ENCODE measurements at places on chromosomes 5 and 9. TPM values are rescaled to one million over a fixed set of nuclear protein-coding genes. Genes with fewer than 3 reads are reported as not detected.

Gene TRIM7
- total RNA-seq = 0.87 TPM

Gene KLHL3
- 35.0 TPM for total RNA-seq

Gene PCDHGA10
- total RNA-seq = 11.7 TPM

Gene ARSI
- total RNA-seq = 0.79 TPM

Gene CDX1
- 3.4 TPM for total RNA-seq

Gene ANGPTL2
- total RNA-seq = 2.4 TPM

DNA sequence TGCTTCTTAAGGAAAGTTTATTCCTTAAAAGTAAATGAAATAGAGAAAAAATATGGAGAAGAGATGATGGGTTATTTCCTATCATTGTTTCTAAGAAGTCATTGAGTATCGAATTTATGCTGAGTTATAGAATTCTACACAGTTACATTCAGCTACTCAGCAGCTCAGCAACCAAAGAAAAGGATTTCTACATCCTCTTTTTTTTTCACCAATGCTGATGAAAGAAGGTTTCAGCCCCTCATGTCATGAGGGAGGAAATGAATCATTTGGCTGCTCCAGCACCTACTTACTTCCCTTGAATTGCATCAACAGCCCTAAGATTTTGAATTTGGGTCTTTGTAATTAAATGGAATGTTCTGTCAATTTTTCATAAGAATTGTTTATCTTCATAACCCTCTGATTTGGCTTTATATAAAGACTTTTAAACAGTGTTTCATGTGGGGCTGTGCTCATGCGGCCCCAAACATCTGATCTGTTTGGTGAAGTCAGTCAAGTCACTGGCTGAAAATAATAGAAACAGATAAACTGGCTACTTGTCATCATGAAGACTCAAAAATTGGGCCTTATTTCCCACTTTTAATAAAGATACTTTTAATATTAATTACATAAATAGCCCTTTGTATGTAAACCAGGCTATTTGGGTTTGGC, 18.5 kb upstream of the SNX2 start:
- no peak overlapping the region for H3K27ac ChIP-seq
- no peaks in the 10 kb centered on the region for H3K4me1 ChIP-seq
- H3K4me3 ChIP-seq = no peak overlapping the region
- no peak for DNase-seq
- H3K27me3 ChIP-seq = no peaks in the 10 kb centered on the region
- H3K36me3 ChIP-seq = no peaks in the 10 kb centered on the region

- H3K27ac ChIP-seq = no peak overlapping the region
- DNase-seq = no peak
- H3K4me1 ChIP-seq = no peaks in the 10 kb centered on the region
- no peak overlapping the region for H3K4me3 ChIP-seq
These were observed 11.9 kb upstream of the GARNL3 start for GRCh38 chr9:127252410-127253318.

DNA sequence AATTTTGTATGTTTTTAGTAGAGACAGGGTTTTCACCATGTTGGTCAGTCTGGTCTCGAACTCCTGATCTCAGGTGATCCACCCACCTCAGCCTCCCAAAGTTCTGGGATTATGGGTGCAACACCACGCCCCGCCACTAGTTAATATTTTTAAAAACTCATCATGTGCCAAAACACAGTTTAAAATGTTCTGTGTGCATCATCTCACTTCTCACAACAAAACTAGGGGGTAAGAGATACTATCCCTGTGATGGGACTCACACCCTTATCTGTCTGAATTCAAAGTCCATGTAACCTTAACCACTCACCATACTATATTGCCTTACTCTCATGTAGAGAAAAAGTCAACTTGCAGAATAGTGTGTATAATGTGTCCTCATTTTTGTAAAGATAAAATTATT, 2.6 kb downstream of the PKD2L2 start:
- H3K27me3 ChIP-seq = no peaks in the 10 kb centered on the region
- H3K4me3 ChIP-seq = no peak overlapping the region
- H3K4me1 ChIP-seq = peaks cover 7% of the 10 kb centered on the region
- no peak for DNase-seq
- H3K27ac ChIP-seq = no peak overlapping the region

DNA sequence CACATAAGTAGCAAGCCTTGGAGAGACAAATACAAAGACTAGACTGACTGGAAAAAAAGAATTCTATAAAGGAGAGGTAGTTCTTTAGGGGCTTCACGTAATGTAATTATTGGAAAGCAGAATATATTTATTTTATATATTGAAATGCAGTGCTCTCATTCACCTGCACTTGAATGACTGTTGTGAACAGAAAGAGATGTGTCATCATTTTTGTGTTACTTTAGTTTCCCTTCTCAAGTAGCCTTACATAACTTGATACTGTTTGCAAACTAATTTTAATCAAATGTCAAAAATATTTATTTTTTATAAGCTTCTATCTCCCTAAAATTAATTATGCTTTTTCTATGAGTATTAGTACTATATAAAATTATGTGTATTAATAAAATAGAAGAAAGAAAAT, 691.1 kb upstream of the FTMT start:
- H3K4me1 ChIP-seq = no peaks in the 10 kb centered on the region
- no peak overlapping the region for H3K4me3 ChIP-seq
- H3K27ac ChIP-seq = no peak overlapping the region

- no peak overlapping the region for H3K4me3 ChIP-seq
- H3K4me1 ChIP-seq = no peaks in the 10 kb centered on the region
These were observed 234.5 kb downstream of the PAPPA start for GRCh38 chr9:116387934-116388698.

DNA sequence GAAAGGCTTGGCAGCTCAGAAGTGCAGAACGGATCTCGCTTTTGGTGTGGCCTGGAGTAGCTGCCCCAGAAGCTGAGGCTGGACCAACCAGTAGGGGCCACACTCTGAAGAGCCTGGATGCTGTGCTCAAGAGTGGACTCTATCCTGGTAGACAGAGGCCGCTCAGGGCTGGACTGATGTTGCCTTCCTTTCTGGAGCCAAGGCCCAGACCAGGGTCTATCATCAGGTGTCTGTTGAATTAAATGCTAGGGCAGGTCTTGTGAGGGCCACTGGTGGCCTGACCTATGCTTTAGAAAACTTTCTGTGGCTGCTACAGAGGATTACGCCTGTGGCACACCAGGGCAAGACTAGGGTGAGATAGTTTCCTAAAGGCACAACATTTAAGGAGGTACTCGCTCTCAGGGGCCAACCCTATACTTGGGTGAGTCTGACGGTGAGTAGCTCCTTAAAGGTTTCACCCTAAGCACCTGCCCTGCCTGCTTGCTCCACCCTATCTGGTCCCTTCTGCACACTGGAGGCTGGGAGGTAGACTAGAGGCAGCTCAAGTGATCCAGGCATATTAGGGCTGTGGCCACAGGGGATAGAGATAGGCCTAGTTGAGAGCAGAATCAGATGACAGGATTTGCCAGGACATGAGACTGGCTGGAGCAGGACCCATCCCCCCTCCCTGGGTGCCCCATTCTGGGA, 9.8 kb upstream of the IRF1 start:
- DNase-seq = no peak
- H3K27me3 ChIP-seq = no peaks in the 10 kb centered on the region
- H3K4me1 ChIP-seq = peaks cover 4% of the 10 kb centered on the region
- no peaks in the 10 kb centered on the region for H3K36me3 ChIP-seq

DNA sequence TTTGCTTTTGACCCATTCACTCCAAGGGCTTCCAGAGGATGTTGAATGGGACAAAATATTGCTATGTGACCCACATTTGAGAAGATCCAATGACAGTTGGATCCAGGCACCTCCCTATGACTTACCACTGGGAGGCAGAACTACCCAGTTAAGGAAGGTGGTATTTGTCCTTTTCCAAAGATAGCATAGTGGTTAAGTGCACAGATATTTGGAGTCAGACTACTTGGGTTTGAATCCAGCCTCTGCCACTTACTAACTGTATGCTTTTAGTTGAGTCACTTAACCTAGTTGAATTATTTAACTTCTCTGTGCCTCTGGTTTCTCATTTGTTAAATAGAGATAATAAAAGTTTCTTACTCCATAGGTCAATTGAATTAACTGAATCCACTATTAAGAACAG, 74.5 kb upstream of the PALM2AKAP2 start:
- H3K36me3 ChIP-seq = no peaks in the 10 kb centered on the region
- H3K27ac ChIP-seq = no peak overlapping the region
- no peak overlapping the region for H3K4me3 ChIP-seq

GRCh38 chr9:27340285-27340674, 43.3 kb upstream of the EQTN start:
- H3K27ac ChIP-seq = peak overlapping the region; percentile 43
- peaks cover 50% of the 10 kb centered on the region for H3K4me1 ChIP-seq
- no peaks in the 10 kb centered on the region for H3K36me3 ChIP-seq

GRCh38 chr5:155368490-155368889, 354.9 kb downstream of the KIF4B start:
- no peaks in the 10 kb centered on the region for H3K4me1 ChIP-seq
- no peak for DNase-seq
- H3K27me3 ChIP-seq = no peaks in the 10 kb centered on the region
- H3K4me3 ChIP-seq = no peak overlapping the region
- H3K27ac ChIP-seq = no peak overlapping the region
- H3K36me3 ChIP-seq = no peaks in the 10 kb centered on the region

DNA sequence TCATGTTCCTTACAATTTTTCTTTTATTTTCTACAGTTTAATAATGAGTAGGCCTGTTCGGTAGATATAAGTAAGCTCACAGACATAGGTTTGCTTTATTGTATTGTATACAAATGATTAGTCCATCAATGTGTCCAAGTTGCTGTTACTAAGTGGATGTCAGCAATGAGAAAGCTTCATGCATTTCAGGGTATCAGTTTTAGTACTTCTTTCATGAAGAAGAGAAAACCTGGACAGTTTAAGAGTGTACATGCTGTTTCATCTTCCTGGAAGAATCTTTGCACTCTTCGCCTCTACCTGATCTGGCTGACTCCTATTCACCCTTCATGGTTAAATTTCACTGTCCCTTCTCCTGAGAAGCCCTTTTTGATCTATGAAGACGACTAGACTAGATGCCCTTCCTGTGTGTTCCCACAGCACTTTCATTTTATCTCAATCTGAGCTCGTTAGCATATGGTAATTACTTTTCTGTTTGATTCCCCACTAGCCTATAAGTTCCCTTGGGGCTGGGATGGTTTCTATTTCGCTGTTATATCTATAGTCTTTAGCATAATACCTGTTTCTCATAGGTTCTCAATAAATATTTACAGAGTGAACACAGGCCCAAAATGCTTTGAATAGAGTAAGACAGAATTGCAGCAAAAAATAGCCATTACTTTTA, 70.7 kb downstream of the CETN3 start:
- H3K36me3 ChIP-seq = no peaks in the 10 kb centered on the region
- H3K4me3 ChIP-seq = no peak overlapping the region
- H3K27ac ChIP-seq = no peak overlapping the region

DNA sequence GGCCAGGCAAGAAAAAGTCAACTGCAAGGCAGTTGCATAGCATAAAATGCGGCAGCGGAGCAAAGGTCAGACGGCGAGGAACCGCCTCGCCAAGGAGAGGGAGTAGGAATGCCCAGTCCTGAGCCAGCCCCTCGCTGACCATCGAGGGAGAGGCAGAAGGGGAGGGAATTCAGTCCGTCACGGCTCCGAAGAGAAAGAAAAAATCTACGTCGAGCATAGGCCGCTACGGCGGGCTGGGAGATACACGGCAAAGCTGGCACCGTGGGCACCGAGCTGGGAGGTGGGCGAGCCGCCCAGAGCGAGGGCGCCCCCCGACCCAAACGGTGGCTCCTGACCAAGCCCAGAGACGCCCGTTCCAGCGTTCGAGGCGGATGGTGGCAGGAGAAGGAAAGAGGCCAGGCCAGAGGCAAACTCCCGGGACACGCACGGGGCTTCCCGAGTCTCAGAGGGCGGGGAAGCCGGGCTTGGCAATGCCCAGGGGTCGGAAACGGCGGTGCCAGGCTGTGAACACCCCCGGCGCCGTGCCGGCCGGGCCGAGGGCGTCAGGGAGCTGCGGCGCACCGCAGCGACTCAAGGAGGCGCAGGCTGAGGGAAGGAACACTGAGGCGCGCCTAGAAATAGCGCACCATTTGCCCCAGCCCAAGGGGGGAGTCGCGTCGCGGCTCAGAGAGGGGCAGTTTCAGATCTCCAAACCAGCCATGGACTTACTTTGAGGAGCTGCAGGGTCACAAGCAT, 518 bp downstream of the SPRY4 start:
- H3K27me3 ChIP-seq = no peaks in the 10 kb centered on the region
- H3K27ac ChIP-seq = peak overlapping the region; percentile 74
- H3K4me3 ChIP-seq = peak overlapping the region; percentile 51
- peaks cover 16% of the 10 kb centered on the region for H3K4me1 ChIP-seq

DNA sequence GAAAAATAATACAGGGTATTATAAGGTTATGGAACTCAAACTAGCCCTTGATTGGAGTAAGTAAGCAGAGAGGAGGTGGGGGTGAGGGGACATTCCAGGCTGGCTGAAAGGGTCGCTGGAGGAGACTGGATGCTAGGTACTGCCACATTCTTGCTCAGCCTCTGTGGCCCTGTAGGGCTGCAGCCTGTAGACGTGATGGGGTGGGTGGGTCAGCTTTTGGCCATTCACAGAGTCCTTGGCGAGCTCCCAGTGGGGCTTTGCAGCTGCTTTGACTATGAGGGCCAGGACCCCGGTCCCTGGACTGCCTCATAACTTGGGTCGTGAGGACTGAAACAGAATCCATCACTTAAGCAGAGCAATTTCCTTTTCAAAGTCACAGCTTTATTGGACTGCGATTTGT, 4.2 kb upstream of the GDNF start:
- no peak for DNase-seq
- H3K27ac ChIP-seq = no peak overlapping the region
- no peak overlapping the region for H3K4me3 ChIP-seq
- no peaks in the 10 kb centered on the region for H3K4me1 ChIP-seq

DNA sequence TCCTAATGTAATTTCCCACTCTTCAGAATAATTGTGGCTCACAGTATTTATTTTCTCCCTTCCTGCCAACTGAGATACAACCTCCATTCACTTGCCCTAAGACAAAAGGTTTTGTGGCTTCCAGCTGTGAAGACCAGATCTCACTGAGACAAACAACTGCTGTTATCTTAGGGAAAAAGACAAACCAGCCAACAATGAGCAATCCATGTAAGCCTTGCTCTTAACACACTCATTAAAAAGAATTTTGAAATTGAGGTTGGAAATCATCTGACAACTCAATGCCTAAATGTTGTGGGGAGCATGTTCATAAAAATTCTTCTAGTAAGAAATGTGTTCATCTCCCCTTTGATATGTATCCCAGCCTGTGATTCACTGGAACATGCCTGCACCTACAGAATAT, 132.9 kb downstream of the ADAMTSL1 start:
- H3K4me3 ChIP-seq = no peak overlapping the region
- H3K36me3 ChIP-seq = no peaks in the 10 kb centered on the region
- no peaks in the 10 kb centered on the region for H3K27me3 ChIP-seq
- H3K4me1 ChIP-seq = peaks cover 18% of the 10 kb centered on the region
- no peak for DNase-seq

GRCh38 chr5:149747833-149748366, 17.8 kb downstream of the PPARGC1B start:
- H3K4me1 ChIP-seq = no peaks in the 10 kb centered on the region
- H3K27ac ChIP-seq = no peak overlapping the region
- H3K36me3 ChIP-seq = no peaks in the 10 kb centered on the region
- no peak overlapping the region for H3K4me3 ChIP-seq

GRCh38 chr5:92513067-92513466, 1068.0 kb downstream of the NR2F1-AS1 start:
- no peaks in the 10 kb centered on the region for H3K4me1 ChIP-seq
- no peak overlapping the region for H3K4me3 ChIP-seq
- no peak for DNase-seq

GRCh38 chr5:75466006-75466716, 45.3 kb downstream of the CERT1 start:
- H3K4me3 ChIP-seq = no peak overlapping the region
- no peaks in the 10 kb centered on the region for H3K36me3 ChIP-seq
- H3K4me1 ChIP-seq = no peaks in the 10 kb centered on the region
- DNase-seq = no peak
- no peak overlapping the region for H3K27ac ChIP-seq

Data from testis (tissue), 5 donors.